ENCODE measurements at places on chromosomes 12 and 14. TPM values are rescaled to one million over a fixed set of nuclear protein-coding genes. Genes with fewer than 3 reads are reported as not detected.

The ASB8 gene
- 53.9 TPM for total RNA-seq

DNA sequence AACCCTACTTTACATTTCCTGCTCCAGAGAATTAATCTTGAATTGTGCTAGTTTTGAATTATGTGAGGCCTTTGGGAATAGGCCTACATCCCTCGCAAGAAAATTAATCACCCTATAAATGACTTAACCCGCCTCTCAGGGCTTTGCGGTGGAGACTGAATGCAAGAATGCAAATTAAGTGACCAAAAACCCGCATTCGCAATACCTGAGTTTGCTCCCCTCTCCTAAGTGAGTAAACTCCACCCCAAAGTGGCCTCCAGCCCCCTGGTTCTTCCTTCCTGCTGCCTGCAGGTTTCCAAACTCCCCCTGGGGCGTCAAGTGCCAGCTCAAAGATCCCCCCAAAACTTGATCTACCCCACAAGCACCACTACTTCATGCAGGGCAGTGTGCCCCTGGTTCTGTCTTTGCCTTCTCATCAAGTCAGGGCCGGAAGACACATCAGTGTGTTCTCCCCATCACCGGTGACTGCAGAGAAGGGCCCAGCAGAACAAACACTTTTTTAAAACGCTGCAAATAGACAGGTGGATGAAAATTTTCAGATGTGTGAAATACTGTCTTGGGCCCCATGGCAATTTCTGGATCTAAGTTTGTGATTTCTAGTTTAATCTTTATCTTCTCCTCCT is 644.7 kb downstream of the VRK1 start:
- no peak for DNase-seq

- no peak for DNase-seq
Observed at GRCh38 chr12:54460317-54460923, 13.0 kb downstream of the GTSF1 start.

The LBHD2 gene
- total RNA-seq = not detected

DNA sequence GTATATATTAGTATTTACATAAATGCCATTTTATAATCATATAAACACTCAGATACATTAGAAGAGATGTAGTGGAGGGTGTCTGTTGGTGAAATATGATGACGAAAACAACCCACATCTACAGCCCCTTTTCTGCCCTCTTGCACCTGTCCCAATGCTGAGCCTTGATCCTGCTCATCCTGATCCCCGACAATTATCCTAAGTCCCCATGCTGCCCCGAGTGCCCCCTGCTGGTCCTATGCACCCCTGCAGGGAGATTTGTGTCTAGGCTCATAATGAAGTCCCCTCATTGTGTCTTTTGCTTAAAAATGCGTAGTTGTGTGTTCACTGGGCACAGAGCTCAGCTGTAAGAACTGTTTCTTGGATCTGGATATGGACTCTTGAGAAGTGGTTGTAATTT is 554.5 kb downstream of the TMEM121 start:
- no peak for DNase-seq

GRCh38 chr14:92122351-92122677 is 545 bp downstream of the CPSF2 start:
- no peak for DNase-seq

DNA sequence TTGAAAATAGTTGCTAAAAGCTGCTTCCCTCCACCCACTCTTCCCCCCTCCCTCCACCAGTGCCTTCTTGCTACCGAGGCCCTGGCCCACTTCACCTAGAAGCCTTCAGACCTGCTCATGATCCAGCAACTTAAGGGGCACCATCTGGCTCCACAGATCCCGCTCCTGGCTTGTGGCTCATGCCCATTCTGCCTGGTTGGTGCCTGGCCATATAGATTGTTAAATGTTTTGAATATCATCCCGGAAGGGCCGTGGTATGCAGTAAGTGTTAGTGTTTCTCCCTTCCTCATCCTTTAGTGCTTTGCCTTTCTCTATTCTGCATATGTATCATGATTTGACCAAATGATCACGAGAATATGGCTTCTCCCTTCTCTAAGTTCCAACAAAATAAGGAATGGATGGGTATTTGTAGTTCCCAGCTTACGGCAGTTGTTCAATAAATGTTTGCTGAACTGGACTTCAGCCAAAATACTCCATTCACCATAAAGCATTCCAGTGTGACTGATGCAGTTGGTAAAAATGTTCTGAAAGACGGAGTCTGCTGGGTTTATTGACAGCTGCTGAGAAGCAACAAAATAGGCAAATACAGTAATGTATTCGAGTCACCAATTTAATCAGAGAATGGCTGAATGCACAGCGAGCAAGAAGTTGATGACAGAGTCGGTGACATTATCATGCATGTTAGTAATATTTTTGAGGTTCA is 30.7 kb downstream of the GRIP1 start:
- no peak for DNase-seq

- DNase-seq = no peak
Observed at GRCh38 chr12:56086096-56086495, 6.1 kb downstream of the ERBB3 start.

- DNase-seq = no peak
Observed at GRCh38 chr12:38825006-38825405, 80.4 kb downstream of the CPNE8 start.

The AKAP3 gene
- total RNA-seq = 3.8 TPM

The KITLG gene
- total RNA-seq = 0.31 TPM

- DNase-seq = no peak
Observed at GRCh38 chr14:96683562-96684289, 113.5 kb upstream of the VRK1 start.

DNA sequence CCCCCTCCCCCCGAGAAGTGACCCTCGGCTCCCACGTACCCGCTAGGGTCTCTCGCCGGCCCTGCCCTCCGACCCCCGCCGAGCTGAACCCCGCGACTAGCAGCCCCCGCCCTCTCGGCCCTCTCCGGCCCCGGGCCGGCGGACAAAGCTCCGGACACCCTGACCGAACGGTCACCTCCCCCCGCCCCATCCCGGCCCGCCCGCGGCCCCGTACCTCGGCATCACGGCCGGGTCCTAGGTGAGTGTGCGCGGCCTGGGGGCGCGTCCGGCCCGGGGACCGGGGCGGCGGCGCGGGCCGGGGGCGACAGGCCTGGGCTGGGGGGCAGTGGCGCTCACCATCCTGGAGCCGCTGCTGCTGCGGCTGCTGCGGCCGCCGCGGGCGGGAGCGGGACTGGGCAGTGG is at the start of gene FIGNL2:
TSS of gene FIGNL2 (minus strand) at position 393 of the 402 bp plus-strand sequence. CDS start 26,305 bp downstream, outside the sequence.
- no peak for DNase-seq

DNA sequence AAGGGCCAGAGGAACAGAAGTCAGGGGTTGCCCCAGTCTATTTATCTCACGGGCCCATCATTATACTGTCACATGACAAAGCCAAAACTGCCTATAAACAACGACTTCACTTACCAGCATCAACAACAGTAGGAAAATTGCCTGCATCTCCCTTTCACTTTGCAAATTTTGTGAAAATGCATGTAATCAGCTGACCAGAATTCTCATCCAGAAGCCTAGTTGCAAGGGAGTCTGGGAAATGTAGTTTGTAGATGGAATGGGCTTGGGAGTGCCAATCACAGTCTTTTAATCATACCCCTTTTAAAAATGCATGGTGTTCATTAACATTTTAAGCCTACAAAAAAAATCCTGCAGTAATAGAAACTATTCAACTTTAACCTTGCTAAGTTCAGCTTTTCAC is 369.3 kb upstream of the TMPO start:
- DNase-seq = no peak

GRCh38 chr12:2974560-2974971 is 15.4 kb downstream of the TEAD4 start:
- no peak for DNase-seq

The DPPA3 gene
- not detected for total RNA-seq

- DNase-seq = no peak
Observed at GRCh38 chr14:65549429-65549828, 136.9 kb downstream of the FUT8 start.

GRCh38 chr14:72965249-72965648 is 39.0 kb downstream of the DCAF4 start:
- no peak for DNase-seq

- no peak for DNase-seq
Observed at GRCh38 chr14:31122098-31122611, 85.4 kb downstream of the HECTD1 start.

DNA sequence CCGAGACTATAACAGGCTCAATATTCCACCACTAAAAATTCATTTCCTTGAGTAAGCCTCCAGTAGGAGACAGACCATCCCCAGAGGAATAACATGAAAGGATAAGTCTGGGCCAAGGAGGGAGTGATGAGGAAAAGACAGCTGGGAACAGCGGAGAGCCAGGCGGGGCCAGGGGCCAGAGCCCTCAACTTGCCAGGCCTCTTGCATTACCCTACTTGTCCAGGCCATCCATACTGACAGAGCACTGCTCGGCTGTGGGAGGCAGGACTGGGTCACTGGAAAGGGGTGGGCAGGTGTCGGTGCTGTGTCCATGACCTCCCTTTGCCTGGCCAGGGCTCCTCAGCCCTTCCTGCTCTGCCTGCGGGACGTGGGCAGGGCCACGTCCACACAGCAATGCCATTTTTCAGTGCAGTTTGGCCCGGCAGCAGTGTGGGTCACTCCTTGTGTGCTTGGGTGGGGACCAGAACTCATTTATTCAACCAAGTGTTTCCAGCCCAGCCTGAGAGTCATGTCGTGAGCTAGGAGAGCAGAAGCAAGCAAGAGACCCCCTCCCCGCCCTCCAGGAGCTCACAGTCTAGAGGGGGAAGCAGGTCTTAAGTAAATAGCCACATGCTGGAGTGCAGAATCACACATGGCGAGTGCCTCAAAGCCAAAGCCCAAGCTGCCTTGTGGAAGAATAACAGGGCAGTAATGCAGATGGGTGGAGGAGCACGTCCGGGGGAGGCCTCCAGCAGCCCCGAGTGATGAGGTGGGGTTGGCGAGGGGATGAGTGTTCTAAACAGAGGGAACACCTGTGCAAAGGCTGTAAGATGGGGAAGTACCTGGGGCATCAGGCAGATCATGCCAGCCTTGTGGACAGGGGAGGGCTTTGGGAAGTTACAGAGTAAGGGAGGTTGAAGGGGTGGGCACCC is 8.9 kb upstream of the FAIM2 start:
- DNase-seq = peak; percentile 16

DNA sequence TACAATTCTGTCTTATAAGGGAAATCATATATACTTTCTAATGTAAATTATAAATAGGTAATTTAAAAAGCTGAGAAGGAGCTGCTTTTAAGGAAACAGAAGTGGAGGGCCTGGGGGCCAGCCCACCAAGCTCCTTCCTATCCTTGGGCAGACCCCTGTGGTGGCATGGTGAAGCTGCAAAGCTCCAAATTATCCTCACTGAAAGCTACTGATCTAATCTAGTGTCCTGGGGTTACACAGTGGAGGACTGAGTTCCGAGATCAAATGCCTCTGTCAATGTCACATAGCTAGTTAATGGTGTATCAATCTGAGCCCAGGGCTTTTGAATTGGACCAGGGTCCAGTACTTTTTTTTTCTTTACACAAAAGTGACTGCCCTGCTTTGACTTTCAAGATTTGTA is 355.4 kb downstream of the CEP128 start:
- no peak for DNase-seq

- no peak for DNase-seq
Observed at GRCh38 chr14:89184952-89185351, 232.1 kb downstream of the FOXN3 start.

GRCh38 chr12:92468358-92469020 is 234.3 kb upstream of the PLEKHG7 start:
- DNase-seq = no peak

The CMA1 gene
- 0.33 TPM for total RNA-seq

The CCT2 gene
- total RNA-seq = 144 TPM

- no peak for DNase-seq
Observed at GRCh38 chr12:46983393-46983793, 96.0 kb upstream of the PCED1B start.

- no peak for DNase-seq
Observed at GRCh38 chr12:57630891-57631433, 2.0 kb downstream of the B4GALNT1 start.

The TAS2R9 gene
- total RNA-seq = 0.28 TPM

GRCh38 chr12:101172316-101172715 is 37.7 kb downstream of the SLC5A8 start:
- no peak for DNase-seq

The RGS6 gene
- total RNA-seq = not detected

DNA sequence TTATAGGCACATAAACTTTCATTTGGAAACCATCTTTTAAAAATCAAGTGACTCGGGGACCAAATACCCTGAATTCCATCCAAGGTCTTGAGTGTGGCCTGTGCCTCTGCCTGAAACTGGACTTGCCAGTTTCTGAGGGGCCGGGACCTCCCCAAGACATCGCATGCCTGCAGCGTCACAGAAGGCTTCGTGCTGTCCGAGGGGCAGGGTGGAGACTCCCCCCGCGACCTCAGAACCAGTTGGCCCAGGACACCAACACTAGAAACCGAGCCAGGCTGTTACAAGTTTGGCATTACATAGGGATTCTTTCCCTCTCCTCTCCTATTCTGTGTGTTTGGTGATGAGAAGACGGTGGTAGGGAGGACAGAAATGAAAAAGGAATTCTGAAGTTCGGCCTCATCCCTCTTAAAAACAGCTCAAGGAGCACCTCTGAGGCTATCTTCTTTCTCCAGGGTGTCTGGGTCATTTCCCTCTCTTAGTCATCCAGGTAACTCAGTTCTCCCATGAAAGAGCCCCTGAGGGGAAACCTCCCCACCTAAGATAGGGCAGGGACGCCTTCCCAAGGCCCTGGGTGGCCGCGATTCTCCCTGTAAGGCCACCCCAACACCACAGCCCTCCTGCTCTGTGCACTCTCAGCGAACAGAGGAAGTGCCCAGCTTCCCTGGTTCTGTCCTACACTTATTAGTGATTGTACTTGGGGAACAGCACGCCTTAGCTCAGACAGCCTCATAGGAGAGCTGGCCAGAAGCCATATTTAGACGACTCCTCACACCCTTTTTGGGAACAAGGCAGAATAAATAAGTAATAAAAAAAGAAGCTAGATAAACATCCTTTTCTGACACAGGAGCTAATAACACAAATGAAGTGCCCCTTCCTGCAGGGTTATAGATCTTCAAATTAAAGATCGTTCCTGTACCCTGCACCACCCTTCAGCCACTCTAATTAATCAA is 93.8 kb downstream of the BCL11B start:
- DNase-seq = no peak

The ST8SIA1 gene
- 15.4 TPM for total RNA-seq

Measured in activated naive CD8-positive, alpha-beta T cell treated with anti-CD3 and anti-CD28 coated beads, Interleukin-2, amount 10 ng/mL, durations not matched to agents 7 days and 5 days (primary cell).